ENCODE measurements at places on chromosomes 12 and 14.
A peak's percentile ranks its signal among the peaks of the same experiment; 100 is the strongest.

- DNase-seq: no peak
Measured at GRCh38 chr14:35573911-35574310, 39.9 kb downstream of the INSM2 start.

DNA sequence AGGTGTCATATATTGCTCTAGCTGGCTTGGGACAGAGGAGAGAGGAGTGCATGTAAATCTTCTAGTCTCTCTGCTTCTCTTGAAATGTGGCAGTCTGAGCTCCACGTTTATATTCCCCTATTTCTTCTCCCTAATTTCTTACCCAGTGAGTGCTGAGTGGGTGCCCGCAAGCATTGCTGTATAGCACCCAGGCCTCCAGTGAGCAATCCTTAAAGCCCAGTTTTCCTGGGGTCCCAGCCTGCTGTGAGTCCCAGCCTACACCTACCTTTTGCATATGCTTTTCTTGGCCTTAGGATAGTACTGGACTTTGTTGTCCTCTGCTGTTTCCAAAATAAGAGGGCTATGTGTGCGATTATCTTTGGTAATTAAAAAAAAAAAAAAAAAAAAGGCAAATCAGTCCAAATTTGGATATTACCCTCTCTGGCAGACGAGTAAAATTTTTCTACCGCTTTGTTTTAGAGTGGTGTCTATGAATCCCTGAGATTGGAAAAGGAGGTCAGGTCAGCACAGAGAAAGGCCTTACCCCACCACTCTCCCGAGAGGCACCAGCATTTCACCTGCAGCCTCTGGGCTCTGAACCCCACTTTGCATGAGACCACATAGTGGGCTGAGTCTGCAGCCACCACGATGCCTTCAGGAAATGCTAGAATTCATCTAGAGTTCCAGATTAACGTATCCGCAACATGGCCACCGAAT, 1.1 kb downstream of the MGST1 start:
- DNase-seq: no peak

GRCh38 chr12:124520265-124520701, 47.1 kb downstream of the NCOR2 start:
- DNase-seq: no peak

GRCh38 chr14:68653108-68653507, 139.8 kb downstream of the ZFP36L1 start:
- no peak for DNase-seq

DNA sequence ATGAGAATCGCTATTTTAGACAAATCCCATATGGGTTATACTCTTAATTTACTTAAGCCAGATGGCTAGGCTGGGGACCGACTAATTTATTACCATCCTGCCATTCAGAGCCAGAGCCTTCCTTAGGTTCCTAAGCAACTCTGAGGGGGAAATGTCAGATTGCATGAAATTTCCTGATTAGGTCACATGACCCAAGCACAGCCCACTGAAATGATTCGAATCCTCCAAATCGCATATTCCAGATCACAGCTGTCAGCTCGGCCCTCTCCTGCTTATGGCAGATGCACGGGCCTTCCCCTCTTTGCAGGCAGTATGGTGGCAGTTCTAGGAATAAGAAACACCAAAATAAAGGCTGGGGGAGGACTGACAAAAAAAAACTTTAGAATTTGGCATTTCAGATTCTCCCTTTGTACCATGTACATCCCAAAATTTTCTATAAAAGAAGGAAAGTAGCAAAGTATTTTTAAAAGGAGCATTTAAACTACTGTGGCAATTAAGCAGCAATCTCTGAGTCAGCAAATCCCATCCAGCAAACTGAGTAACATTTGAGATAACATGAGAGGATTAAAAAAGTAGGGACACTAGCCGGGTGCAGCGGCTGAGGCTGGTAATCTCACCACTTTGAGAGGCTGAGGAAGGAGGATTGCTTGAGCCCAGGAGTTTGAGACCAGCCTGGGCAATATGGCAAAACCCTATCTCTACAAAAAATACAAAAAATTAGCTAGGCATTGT, 30.5 kb upstream of the NUDT4 start:
- no peak for DNase-seq

DNA sequence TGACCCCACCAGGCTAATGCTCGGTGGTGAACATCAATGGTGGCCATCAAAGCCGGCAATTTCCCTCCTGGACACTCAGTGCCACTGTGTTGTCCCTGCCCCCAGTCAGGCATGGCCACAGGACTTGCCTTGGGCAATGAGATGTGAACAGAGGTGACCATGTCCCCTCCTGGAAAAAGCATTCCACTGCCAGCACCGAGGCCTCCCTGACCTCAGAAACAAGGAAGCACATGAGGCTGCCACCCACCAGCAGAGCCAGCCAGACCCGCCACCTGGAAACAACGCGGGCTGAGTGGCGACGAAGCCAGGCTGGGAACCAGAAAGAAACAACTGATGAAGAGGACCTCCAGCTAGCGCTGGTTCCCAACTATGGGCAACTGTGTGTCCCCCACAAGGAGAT, 31.8 kb downstream of the ITPK1 start:
- DNase-seq: no peak

GRCh38 chr12:47270782-47271664, 191.3 kb upstream of the AMIGO2 start:
- peak; percentile 85 for DNase-seq

- DNase-seq: no peak
Measured at GRCh38 chr14:38387821-38388220, 131.9 kb upstream of the CLEC14A start.

- DNase-seq: no peak
Measured at GRCh38 chr14:41144370-41144769, 462.3 kb upstream of the LRFN5 start.

GRCh38 chr14:23094666-23095195, at the start of gene ACIN1:
ACIN1 (minus strand) TSS chr14:23095136; CDS start chr14:23095112, 24 bp downstream.
- peak; percentile 56 for DNase-seq

- DNase-seq: no peak
Measured at GRCh38 chr12:91588874-91589454, 406.3 kb upstream of the DCN start.

DNA sequence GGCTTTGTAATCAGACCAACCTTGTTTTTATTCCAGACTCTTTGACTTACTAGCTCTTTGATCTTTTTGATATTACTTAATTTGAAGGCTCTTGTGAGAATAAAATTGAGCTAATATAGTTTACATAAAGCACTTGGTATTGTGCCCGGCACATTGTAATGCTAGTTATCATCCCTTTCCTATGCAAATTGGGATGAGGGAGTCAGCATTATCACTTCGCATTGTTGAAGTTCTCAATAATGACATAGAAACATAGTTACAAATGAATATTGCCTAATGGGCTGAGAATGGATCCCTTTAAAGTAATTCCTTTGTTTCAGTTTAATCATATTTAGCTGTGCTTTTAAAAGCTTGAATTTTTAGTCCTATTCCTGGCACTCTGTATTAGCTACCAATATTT, 36.6 kb downstream of the SUPT16H start:
- no peak for DNase-seq

DNA sequence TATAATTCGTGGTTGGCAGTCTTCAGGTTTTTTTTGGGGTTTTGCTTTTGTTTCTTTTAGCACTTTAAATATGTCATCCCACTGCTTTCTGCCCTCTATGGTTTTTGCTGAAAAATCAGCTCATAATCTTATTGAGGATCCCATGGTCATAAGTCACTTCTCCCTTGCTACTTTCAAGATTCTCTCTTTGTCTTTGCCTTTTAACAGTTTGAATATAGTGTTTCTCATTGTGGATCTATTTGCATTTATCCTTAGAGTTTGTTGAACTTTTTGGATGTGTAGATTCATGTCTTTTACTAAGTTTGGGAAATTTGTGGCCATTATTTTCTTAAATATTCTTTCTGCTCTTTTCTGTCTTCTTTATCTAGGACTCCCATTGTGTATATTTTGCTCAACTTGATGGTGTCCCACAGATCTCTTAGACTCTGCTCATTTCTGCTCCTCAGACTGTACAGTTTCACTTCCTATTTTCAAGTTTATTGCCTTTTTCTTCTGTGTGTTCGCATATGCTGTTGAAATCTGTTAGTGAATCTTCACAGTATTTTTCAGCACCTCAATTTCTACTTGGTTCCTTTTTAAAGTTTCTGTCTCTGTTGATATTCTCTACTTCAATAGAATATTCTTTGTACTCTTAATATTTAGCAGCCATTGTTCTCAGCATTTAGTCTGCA, 70.8 kb downstream of the WNK1 start:
- DNase-seq: no peak

DNA sequence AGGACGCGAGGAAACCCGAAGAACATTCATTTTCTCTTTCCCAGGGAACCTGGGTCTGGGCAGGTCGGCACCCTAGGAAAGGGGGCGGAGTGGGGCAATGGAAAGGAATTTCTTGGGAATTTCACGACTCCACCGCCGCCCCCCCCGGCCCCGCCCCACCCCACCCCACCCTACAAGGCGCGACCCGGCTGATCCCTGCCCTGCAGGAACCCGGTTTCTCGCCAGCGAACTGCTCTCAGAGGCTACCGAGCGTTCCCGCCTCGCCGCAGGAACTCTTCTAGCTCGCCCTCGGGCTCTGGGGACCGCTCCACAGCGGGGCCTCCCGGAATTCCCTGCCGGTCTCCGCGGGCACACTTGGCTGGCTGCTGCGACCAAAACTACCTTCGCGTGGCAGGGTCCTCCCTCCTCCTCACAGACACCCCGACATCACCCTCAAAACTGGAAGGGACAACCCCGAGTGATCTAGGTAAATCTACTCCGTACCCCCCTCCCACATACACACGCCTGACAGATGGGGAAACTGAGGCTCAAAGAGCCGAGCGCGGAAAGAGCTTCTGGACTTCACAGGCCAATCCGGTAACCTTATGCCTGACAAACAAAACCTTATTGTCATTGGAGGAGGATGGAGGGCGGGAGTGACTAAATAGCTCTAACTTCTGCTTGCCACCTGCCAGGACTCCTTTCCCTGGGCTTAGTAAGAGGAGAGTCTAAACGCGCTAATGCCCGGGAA, 785 bp upstream of the ACTN1 start:
- no peak for DNase-seq

DNA sequence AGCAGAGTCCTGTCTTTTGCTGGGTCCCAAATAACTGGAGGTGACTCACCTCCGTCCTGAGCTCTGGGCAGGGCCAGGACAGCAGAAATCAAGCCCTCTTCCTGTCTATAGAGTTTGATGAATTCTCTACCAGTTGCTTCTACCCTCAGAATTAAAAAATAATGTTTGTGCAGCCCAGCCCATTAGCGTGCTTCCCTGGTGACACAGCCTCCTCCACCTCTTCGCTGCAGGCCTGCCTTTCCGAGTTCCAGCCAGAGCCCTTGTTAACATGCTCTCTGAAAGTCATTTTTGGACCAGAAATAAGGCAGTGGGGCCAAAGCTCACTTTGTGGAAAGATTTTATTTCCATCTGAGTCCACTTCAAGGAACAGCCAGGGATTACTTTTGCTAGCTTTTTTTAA, 94.0 kb downstream of the TBX5 start:
- no peak for DNase-seq

DNA sequence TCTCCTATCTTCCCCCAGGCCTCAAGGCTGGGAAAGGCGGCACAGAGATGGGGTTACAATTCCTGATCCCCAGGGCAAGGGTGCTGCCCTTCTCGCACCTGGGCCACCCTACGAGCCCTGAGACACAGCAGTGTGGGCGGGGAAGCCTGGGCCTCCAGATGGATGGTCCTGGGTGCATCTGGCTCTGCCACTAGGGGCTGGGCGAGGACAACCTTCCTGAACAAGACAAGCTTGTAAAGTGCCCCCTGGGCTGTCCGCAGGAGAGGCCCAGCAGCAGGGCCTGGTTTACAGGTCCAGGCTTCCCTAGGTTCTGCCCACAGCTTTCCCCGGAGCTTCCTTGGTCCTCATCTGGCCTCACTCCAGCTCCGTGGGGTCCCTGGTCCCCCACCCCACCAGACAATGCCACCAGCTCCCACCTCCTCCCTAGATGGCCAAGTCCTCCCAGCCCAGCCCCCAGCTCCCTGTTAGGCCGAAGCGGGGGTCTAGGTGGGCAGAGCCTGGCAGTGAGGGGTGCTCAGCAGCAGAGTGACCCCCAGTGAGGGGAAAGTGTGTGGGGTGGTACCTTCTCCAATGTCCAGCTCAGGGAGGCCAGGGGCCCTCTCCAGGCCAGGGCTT, 8.9 kb downstream of the ARL6IP4 start:
- DNase-seq: no peak

GRCh38 chr12:1281683-1282366, 290.8 kb downstream of the ERC1 start:
- peak; percentile 46 for DNase-seq

- DNase-seq: no peak
Measured at GRCh38 chr14:65304239-65304638, 108.3 kb upstream of the FUT8 start.

DNA sequence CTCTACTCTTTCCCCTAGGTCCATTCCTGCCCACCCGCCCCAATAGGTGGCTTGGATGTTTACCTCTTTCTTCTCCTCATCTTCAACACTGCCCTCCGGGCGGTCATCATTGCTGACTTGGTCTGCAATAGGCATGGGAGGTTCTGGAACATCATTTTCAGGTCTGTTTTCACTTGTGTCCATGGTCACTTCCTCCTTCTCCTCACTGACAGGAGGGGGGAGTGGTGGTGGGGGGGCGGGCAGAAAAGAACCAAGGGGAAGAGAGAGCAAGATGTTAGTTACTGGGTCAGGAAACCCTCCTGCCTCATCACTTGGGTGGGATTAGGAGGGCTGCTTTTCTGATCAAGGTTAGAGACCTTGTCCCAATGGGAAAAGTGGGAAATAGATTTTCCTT, 12.1 kb upstream of the CDH24 start:
- no peak for DNase-seq

DNA sequence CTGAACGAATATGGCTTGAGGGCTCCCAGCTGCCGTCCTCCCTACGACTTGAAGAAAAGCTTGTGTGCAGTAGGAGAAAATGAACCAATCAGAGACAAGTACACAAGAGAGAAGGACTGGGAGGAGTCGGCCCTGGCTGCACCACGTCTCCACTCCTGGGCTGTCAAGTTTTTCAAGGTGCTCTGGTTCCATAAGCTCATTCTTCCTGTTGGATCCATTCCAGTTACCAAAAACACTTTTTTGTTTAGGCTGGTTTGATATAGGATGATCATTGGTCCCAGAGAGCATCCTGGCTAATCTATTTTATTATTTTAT, 2.8 kb upstream of the A2ML1 start:
- DNase-seq: no peak

DNA sequence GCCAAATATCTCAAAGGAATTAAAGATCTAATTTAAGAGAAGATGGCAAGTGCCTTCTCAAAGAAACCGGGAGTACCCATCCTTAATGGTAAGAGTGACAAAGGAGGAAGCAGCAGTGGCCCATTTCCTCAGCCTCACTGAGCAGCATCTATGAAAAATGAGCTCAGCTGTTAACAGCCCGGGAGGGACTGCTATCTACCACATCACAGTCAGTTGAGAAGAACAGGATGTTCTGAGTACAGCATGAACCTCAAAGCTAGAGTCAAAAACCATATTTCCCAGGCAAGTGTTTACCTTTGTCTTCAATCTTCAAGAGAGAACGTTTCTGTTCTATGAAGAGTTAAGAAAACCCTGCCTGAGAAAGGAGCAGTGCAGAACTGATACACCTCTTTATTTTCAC, 115.0 kb downstream of the BTG1 start:
- no peak for DNase-seq

DNA sequence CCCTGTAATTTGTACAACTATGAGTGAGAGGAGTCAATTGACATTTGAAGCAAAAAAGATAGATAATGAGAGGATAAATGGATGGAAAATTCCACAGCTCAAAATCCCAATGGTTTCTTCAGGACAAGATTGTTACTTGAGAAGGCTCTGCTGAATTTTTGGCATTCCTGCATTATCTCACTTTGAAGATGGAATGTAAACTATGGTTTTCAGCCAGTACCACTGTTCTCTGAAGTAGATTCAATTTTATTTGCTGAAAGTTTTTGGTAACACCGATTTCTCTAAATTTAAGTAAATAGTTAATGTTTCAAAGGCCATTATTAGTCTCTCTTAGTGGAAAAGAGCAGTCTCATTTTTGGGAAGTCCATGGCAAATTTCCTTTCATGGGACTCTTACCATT, 121.9 kb upstream of the SLC38A2 start:
- peak; percentile 55 for DNase-seq

Measured in AG04449 (cell line).